ENCODE measurements at places on chromosomes 3 and 15. TPM values are rescaled to one million over a fixed set of nuclear protein-coding genes. Genes with fewer than 3 reads are reported as not detected.
A peak's percentile ranks its signal among the peaks of the same experiment; 100 is the strongest.

SST gene
- not detected for total RNA-seq

DNA sequence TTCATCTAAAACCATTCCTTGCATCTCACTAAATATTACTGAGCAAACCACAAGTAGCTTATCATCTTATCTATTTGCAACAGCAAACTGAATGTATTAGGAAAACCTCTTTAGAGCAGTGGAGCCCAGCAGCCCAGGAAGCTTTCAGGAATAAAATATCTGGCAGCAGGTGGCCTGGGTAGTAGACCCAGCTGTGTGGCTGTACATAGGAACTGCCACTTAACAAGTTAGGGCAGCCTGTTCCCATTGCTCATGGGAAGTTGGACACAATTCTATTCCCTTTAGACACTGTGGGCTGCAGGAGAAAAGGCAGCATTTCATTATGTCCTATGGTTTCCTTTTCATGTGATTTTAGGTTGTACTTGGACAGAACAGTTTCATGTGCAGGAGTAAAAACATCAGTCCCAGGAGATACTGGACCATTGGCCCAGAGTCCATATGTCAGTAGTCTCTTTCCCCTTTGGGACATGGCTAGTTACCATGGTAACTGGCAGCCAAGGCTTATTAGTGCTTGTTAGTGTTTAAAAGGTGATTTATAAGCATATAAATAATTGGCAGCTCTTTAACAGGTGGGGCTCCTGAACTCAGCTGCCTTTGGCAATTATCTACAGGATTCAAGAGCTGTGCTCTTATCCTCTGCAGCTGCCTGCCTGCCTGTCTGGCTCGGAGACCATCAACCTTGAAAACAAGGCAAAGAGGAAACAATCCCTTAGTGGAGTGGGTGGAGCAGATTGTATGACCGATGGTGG is 28.9 kb upstream of the LSAMP start:
- DNase-seq: no peak
- H3K27me3 ChIP-seq: no peaks in the 10 kb centered on the region
- no peak overlapping the region for H3K27ac ChIP-seq
- H3K4me1 ChIP-seq: no peaks in the 10 kb centered on the region
- no peak overlapping the region for H3K4me3 ChIP-seq

- H3K27ac ChIP-seq: peak overlapping the region; percentile 35
- no peaks in the 10 kb centered on the region for H3K27me3 ChIP-seq
- DNase-seq: peak; percentile 71
- peaks cover 4% of the 10 kb centered on the region for H3K36me3 ChIP-seq
- H3K4me3 ChIP-seq: peak overlapping the region; percentile 77
- H3K4me1 ChIP-seq: peaks cover 19% of the 10 kb centered on the region
Observed at GRCh38 chr15:62390791-62391640, 225.9 kb upstream of the C2CD4B start.

DNA sequence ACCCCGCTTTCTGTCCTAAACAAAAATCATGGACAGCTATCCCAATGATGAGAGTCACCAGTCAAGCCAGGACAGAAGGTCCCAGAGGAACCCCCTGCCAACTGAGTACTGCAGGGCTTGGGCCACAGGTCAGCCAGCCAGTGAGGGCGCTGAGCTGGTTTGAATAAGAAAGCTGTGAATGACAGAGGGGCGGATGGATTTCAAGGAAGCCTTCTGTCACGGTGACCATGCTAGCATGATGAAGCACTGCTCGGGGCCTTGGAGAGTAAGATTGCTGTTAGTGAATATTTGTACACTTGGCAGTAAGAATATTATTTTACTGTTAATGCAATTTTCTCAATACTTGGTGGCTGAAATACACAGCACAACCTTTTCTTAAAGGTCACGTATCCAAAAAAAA is 734.0 kb upstream of the NR2F2 start:
- no peak for DNase-seq
- no peaks in the 10 kb centered on the region for H3K27me3 ChIP-seq
- no peak overlapping the region for H3K4me3 ChIP-seq
- no peaks in the 10 kb centered on the region for H3K4me1 ChIP-seq
- no peak overlapping the region for H3K27ac ChIP-seq
- H3K36me3 ChIP-seq: no peaks in the 10 kb centered on the region
